ENCODE measurements at places on chromosomes 5 and 9.
A peak's percentile ranks its signal among the peaks of the same experiment; 100 is the strongest.

DNA sequence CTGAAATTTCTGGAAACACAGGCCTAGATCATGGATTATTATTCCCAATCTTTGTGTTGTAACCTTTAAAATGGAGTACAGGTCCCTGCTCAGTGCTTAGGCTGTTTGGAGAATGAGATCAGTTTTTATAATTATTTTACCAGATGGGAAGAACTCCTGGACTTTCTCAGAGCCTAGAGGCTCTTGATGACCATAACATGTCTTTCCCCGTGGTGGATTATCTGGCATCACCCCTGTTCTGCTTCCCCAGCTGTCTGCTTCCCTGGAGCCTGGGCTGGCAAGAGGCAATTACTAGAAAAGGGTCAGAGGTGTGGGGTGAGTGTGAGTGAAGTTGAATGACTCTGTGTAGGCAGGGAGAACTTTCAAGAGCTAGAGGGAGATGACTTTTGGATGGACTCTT, 143.0 kb downstream of the CARTPT start:
- no peak for DNase-seq

DNA sequence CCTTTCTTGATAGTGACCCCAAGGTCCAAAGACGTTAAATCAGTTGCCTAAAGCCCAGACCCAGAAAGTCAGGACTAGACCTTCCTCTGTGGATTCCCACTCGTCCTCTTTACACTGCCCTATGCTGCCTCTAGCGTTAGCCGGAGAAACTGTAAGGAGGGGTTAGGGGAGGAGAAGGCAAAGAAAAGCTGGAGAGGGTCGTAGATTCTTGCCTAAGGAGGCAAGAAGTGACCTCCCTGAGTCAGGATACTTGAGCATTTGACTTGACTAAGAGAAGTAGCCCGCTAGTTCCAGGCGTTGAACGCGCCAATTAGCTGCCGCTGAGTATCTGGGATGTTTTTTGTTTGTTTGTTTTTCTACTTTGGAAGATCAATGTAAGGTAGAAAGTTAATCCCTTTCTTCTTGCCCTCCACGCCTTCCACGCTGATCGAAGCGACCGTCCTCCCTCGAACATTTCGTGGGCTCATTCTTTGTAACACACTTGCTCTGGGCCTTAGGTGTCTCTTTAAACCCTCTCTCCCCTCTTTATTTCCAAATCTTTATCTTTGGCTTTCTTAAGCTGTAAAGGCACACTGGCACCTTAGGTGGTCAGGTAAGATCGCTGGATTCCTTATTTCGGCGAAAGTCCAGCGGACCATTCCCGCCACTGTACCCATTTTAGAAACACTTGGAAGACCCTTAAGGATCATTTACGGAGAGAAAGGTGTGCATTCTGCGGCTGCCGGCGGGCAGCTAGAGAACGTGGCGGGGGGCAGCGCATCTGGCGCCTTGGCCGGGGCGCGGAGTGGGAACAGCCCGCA, 5.1 kb upstream of the RGMB start:
- peak; percentile 23 for DNase-seq

- DNase-seq, result no peak
Observed at GRCh38 chr5:61817472-61818326, 485.6 kb downstream of the ZSWIM6 start.

GRCh38 chr9:127211983-127212382, 52.6 kb upstream of the GARNL3 start:
- DNase-seq, result no peak

GRCh38 chr5:37950436-37950835, 110.6 kb upstream of the GDNF start:
- DNase-seq, result no peak

GRCh38 chr5:174358276-174358675, 312.8 kb downstream of the NSG2 start:
- DNase-seq, result no peak

GRCh38 chr9:98236901-98237487, 18.5 kb downstream of the TBC1D2 start:
- no peak for DNase-seq

- no peak for DNase-seq
Observed at GRCh38 chr5:171888051-171888481, 102.4 kb downstream of the SMIM23 start.

GRCh38 chr5:77029376-77029885, 773 bp upstream of the AGGF1 start:
- no peak for DNase-seq

GRCh38 chr9:131062969-131063368, 33.4 kb upstream of the AIF1L start:
- DNase-seq, result no peak

GRCh38 chr9:126715382-126715781, 89.5 kb upstream of the ZBTB43 start:
- DNase-seq, result no peak

- DNase-seq, result no peak
Observed at GRCh38 chr5:159510282-159510681, 180.0 kb upstream of the IL12B start.

GRCh38 chr9:134983074-134983473, 65.4 kb upstream of the FCN1 start:
- DNase-seq, result no peak

DNA sequence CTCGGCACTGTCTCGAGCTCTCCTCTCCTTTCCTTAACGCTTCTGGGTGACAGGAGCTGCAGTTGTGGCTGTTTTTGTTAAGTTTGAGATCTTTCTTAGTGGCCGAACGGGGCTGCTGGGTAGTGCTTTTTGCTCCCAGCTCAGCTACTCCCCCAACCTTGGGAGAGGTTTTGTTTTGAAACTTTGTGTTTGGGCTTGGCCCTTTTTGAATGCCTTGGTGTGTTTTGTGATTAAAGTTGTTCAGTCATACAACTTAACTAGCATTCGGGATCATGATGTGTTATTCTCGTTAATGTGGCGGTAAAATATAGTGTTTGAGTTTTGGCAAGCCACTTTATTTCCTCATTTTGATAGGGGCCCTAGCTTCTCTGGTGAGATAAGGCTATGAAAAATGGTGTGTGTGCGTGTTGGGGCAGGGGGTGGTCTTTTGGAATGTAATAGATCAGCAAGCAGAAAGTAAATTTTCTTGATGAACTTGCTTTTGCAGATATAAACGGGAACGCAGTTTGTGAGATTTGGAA, 1.1 kb downstream of the KDM3B start:
- no peak for DNase-seq

Data from hypothalamus (tissue), 51 donors.